ENCODE measurements at places on chromosomes 1 and 21.

DNA sequence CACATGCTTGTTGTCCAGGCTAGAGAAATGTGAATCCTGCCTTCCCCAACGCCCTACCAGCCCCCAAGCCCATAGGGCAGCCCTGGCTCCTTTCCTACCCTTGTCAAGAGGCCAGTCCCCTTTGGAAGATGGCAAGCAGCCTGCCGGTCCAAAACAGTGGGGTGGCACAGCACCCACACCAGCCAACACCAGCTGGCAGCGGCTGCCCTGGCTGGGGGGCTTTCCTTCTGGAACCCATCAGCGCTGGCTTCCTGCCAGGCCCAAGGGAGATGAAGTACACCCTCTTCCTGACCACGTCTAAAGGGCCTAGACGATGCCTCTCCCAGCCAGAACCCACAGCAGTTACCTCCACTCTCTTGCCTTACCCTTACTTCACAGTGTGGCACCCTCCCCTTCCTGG, 24.2 kb downstream of the KCNN3 start:
- DNase-seq: no peak

DNA sequence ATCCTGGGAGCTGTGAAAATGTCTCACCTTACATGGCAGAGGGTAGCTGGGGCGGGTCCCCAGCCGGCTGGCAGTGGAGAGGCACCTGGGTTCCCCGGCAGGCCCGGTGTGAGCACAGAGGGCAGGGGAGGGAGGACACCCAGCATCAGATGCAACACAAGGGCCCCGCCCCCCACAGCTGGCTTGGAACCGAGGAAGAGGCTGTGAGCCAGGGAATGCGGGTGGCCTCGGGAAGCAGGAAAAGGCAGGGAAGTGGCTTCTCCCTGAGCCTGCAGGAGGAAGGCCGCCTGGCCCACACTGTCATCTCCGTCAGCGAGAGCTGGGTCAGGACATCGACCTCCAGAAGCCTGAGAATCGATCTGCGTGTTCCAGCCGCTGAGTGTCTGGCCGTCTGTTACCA, 87.3 kb downstream of the SIK1 start:
- no peak for DNase-seq

DNA sequence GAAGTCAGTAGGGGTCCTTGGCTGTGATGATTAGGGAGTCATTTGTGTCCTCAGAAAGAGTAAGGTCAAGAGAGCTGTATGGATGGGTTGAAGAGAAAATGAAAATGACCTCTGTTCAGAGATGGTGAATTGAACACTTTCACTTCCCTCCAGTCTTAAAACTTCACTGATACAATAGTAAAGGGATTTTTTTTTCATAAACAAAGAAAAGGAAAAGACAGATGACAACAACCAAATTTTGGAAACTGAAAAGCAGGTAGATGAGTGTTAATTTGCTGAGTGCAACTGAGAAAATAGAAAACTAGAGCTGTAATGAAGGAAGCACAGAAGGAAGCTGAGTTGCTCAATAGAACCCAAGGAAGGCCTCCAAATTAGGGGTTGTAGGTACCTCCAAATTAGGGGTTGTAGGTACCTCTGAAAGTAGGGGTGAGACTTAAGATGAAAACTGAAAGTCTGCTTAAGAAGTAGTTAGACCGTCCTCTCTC, 14.8 kb upstream of the S1PR1 start:
- DNase-seq: no peak

DNA sequence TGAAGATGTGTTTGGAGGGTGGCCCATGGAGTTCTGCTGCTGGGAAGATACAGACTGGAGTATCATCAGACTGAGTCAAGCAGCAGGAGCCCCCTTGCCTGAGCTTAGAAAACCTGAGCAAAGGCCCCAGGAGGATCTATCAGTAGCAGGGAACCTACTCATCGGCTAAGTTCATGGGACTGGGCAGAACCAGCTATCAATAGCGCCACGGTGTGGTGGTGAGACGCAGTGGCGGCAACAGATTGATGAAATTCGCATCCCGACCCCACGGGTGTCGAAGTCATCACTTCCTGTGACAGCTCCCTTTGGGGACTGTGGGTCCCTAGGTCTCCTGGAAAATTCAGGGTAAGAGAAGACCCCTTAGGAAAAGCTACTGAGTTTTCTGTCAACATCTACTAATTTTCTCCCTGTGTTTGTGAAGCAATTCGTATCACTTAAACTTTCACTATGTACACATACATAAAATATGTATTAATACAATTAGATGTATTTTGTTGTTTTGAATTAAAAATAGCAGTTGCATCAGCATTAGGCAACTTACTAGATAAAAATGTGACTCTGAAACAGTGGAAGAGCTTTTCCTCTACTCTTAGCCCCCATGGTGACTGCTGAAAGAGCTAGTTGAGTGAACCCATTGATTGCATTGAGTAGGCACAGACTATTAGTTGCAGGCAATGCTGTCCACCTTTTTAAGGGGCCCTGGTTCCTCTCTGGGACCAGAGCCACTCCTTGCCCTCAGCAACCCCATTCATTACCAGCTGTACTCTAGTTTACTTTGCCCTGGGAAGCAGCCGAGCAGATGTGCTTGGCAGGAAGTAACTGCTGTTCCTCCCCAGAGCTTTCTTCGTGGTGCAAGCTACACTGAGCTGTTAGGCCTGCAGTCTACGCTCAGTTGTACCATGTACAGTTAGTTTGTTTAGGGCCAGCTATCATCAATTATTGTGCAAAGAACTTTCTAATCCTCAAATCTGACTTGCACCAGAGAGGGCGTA, 7.3 kb upstream of the CACNA1S start:
- peak; percentile 15 for DNase-seq

DNA sequence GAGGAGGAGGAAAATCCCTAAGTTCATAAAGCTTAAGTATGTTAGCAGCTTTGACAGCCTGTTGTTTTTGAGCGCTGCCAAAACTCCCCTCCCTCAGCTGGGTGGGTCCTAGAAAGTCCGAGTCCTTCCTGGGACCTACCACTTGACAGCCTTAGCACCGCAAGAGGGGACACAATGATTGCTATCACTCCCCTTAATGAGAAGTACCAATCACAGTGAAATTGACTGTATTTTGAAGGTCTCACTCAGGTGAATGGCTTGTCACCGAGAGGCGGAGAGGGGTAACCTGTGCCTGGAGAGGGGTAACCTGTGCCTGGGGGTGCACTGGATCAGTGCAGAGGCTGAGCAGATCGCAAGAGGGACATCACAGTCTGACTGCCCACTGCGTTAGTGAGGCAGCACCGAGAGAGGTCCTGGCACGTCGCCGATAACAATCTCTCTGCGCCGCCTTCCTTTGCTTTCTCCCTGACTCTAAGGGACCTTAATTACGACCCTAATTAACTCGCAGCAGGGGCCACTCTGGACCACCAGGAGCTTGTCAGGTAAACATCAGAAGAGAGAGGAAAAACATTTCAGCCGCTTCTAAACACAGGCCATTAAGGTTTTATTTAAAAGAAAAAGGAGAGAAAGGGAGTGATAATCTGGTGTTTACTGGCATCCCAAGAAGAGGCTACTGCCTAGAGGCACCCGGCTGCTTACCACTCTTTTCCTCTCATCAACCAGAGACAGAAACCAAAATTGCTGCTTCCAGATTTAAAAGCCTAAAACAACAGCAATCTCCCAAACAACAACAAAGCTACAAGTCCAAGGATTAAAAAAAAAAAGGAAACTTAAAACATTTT, 25.7 kb upstream of the KCNK1 start:
- no peak for DNase-seq

GRCh38 chr1:226764533-226764932, 25.5 kb upstream of the ITPKB start:
- no peak for DNase-seq

- DNase-seq: no peak
Observed at GRCh38 chr1:244361764-244362473, 89.8 kb downstream of the ADSS2 start.

- DNase-seq: no peak
Observed at GRCh38 chr1:1245178-1245816, 1.2 kb downstream of the C1QTNF12 start.

- DNase-seq: no peak
Observed at GRCh38 chr21:39079617-39080016, 103.6 kb downstream of the PSMG1 start.

- peak; percentile 86 for DNase-seq
Observed at GRCh38 chr1:202160377-202160940, at the start of gene PTPN7. Gene PTPN7 (minus strand): TSS chr1:202160602. CDS start chr1:202159402, 1,200 bp downstream.

DNA sequence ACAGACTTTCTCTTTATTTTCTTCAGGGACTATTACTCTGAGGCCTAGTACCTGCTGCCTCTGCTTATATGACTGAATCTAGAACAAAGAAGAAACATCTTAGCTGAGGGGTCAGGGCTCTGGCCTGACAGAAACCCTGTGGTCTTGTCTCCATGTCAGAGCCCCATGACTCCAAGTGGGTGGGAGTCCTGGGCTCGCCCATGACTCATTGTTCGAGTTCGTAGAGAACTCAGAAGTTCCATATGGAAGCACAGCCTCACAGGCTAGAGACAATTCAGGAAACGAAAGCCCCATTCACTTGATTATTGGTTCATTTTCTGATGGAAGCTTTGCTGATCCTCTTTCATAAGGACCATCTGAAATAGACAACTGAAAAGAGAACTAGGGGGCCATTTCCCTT, 73.2 kb downstream of the CD58 start:
- DNase-seq: no peak

GRCh38 chr1:167861664-167862381, 52.1 kb downstream of the ADCY10 start:
- no peak for DNase-seq

DNA sequence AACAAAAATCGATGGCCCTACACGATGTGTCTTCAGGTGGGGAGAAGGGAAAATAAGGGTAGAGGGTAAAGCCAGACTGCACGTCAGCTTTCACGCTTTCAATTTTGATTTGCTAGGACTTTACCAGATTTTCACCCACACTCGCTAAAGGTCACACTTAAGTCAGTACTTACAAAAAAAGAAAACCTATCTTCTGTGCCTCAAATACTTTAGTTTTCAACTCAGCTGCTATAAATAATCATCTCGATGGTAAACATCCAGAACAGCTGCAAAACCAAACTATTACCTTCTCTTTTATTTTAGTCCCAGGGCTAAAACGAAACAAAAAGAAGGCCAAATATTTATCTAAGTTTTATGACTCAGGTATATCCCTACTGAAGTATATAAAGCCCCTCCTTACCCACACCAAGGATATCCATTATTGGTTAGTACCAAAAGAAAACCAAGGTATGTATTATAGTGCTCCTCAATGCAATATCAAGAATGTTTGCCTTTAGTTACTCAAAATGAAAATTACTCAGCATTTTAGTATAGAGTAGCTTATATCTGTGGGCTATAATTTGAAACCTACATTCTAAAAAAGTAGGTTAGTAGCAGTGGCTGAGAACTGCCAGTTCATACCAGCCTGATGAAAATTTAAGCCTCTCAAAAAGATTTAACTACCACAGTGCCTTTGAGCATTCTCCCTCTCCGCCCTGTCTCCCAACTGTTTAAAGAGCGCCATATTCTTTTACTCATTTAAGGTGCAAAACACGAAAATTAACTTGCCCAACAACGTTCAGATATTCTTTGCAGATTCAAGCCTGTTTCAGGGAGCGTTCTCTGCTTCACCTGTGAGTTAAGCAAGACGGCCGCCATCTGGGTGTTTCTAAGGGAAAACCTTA, 1.5 kb downstream of the CSDE1 start:
- no peak for DNase-seq

DNA sequence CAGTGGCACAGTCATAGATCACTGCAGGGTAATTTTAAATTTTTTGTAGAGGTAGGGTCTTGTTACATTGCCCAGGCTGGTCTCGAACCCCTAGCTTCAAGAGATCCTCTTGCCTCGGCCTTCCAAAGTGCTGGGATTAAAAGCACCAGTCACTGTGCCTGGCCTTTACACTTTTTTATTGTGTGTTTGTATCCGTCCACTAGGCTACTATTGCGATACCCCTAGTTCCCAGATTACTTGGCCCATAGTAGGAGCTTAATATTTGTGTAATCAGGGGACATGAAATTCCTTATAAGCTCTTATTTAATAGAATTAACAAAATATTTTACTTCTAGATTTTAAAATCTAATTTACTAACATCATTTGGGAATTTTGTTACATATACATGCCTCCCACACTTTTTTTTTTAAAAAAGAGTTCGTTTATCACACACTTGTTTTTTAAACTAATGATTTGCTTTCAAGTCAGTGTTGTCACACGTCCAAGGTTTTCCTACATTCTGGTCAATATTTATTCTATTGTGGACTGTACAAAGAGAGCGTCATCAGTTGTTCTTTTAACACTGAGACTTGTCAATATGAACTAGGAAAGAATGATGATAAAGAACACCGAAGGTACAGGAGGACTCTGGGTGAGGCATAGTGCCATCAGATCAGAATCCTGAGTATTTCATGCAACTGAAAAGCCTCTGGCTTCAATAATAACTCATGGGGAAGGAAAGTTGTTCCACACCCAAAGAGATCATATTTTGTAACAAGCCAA, 63.7 kb downstream of the LEPR start:
- no peak for DNase-seq

- peak; percentile 51 for DNase-seq
Observed at GRCh38 chr1:11893907-11894251, 32.3 kb downstream of the KIAA2013 start.

DNA sequence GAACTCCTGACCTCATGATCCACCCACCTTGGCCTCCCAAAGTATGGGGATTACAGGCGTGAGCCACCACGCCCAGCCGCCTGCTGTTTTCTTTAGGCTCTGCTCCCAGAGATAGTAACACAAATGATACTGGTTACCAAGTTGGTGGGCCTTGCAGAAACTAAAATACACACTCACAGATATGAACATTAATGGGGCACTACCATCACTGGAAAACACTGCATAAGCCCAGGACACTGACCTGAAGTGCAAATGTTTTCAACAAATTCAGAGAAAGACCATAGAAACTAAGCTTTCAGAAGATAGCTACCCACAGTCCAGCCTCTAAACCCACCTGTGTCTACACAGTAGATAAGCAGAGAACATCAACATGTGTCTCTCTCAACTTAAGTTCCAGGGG, 180.5 kb downstream of the FCRL5 start:
- DNase-seq: no peak

- DNase-seq: no peak
Observed at GRCh38 chr1:152878042-152878441, at the start of gene SMCP. Gene SMCP (plus strand): TSS chr1:152878322. CDS start chr1:152884423, 6,101 bp downstream.

- DNase-seq: no peak
Observed at GRCh38 chr1:203571661-203572060, 55.0 kb upstream of the ATP2B4 start.

GRCh38 chr1:112893288-112894009, 62.5 kb downstream of the SLC16A1 start:
- no peak for DNase-seq

- DNase-seq: no peak
Observed at GRCh38 chr1:213858581-213858980, 129.2 kb upstream of the PROX1 start.

- no peak for DNase-seq
Observed at GRCh38 chr1:7962014-7962335, 464 bp downstream of the PARK7 start.

All from naive thymus-derived CD8-positive, alpha-beta T cell (primary cell).